Left lobe of liver (tissue), 2 donors: ENCODE measurements at places on chromosomes 1 and 21. TPM values are rescaled to one million over a fixed set of nuclear protein-coding genes. Genes with fewer than 3 reads are reported as not detected.

Gene EDARADD
- 0.20 TPM for total RNA-seq

DNA sequence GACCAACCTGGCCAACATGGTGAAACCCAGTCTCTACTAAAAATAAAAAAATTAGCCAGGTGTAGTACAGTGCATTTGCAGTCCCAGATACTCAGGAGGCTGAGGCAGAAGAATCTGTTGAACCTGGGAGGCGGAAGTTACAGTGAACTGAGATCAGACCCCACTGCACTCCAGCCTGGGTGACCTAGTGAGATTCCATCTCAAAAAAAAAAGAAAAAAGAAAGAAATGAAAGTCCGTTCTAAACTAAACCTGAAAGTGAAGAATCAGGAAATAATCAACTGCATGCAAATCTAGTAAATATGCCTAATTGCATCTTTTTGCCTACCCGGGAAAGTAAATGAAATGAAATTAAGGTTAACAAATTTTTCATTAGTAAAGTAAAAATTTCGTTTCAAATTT lies 99.6 kb downstream of the ZZZ3 start:
- no peak for DNase-seq

DNA sequence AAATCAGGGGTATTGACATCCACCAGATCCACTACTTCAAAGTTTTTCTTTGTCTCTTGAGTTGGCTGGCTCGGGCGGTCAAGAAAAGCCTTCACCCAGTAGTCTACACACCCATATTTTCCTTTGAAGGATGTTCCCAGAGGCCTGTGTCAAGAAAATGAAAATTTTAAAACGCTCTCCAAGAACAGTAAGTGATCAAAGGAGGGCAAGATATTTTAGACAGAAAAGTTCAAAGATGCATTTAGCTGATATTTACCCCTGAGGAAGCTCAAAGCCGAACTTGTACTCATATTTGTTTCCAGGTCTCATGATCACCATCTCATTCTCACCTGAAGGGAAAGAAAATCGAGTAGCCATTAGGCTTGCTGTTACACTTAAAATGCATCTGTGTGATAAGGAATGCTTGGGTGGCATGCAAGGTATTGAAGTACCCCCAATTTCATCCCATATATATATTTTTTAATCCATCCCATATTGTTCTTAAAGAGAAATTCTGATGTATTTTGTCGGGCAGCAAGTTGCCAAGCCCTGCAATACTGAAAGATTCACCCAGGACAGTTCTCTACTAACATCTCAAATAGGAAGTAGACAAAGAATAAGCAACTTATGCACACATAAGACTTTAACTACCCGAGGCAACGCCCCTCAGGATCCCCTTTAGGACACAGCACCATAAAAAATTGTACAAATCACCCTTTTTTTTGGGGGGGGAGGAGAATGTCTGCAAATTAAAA lies 1.1 kb downstream of the TXNIP start:
- no peak for DNase-seq

- DNase-seq = no peak
These were observed 2.8 kb downstream of the SRSF10 start for GRCh38 chr1:23977187-23977853.

Gene SERPINC1
- 2,515 TPM for total RNA-seq

DNA sequence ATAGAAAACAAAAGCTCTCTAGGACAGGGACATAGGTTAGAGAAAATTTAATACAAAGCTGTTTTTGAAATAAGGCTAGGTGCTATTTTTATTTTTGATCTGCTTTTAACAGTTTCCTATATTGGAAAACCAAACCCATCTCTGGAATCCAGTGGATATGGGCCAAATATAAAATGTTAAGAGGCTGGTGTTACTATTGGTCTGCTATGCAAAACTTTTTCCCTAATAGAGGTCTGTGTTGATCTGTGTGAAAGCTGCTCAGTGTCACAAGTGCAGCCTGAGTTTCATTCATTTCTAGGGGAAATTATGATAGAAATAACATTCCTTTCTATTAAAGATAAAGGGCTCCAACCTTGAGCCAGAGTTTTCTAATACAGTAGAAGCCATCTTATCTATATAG lies 116.4 kb downstream of the OLFML2B start:
- no peak for DNase-seq

Gene CRYBG2
- 0.18 TPM for total RNA-seq

Gene UCK2
- total RNA-seq = 8.1 TPM

GRCh38 chr21:26070822-26071425 lies 99.6 kb downstream of the APP start:
- DNase-seq = no peak

GRCh38 chr1:180610556-180611015 lies 21.2 kb upstream of the XPR1 start:
- no peak for DNase-seq

- DNase-seq = no peak
These were observed 40.9 kb upstream of the EPS8L3 start for GRCh38 chr1:109804660-109805059.

DNA sequence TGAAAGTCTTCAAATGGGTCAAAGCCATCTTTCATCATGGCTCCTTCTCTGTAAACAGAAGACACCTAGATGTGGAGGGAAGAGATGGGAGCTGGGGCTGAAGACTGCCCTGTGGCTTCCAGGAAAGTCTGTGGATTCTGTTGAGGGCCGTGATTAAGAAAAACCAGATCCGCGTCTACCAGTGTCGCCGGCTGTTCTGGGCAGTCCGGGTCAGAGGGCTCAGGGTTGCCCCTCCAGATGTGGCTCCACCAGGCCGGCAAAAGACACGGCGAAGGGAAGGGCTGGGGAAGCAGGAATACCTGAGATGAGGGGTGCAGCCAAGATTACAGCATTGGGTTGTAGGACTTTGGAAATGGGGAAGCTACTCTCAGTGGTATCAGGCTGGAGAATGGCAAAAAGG lies 162.6 kb downstream of the RHOU start:
- no peak for DNase-seq

Gene PLA2G2F
- total RNA-seq = not detected

Gene UBL4B
- total RNA-seq = not detected
